ENCODE measurements at places on chromosomes 7 and 10.

DNA sequence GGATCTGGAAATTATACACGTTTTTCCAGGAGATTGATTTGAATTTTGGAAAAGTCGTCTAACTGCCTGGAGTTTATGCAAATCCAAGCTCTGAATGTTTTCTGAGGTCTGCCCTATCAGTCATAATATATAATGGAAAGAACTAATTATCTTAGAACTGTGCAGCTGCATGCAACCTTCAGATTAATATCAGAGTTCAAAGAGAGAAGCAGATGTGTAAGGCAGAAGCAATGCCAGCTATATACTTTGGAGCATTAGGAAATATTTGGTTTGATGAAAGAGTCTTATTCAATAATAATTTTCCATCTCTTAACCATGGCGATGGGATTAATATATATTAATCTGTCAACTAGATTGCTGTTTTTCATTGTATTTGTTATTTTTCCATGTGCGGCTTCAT lies 500.9 kb downstream of the NEBL start:
- DNase-seq, result no peak

DNA sequence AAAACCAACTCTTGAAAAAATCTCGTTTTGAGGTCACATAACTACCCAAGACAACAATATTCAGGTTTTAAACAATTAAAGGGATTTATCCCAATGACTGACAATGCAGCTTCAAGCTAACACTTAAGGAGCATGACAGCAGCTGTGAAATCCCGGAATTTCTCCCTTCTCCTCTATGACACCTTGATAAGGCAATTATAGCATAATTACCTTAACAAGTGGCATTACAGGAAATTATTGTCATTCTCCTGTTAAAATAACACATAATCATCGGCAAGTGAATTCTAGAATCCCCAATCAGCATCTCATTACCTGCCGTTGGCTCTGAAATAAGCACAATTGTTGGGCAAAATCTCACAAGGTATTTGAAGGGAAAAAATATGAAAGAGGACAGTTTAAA lies 417.0 kb upstream of the PFKP start:
- no peak for DNase-seq

GRCh38 chr10:61902445-61903220 lies 1.1 kb downstream of the ARID5B start:
- DNase-seq, result peak; percentile 52

DNA sequence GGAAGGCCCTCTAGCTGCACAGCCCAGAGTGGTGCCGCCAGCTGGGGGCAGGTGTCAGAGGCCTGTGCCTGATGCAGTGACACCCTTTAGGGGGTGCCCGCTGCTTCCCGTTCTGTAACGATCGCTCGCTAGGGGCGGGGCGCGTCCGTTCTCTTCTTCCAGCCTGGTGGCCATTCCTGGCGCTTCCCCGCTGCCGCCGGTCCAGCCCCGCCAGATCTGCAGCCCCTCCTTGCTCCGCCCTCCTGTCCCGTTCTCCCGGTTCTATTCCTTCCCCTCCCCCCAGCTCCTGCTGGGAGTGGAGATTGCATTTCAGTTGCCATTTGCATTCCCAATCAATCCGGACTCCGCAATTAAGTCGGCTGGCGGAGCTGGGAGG lies 39.2 kb downstream of the AGAP3 start:
- no peak for DNase-seq

DNA sequence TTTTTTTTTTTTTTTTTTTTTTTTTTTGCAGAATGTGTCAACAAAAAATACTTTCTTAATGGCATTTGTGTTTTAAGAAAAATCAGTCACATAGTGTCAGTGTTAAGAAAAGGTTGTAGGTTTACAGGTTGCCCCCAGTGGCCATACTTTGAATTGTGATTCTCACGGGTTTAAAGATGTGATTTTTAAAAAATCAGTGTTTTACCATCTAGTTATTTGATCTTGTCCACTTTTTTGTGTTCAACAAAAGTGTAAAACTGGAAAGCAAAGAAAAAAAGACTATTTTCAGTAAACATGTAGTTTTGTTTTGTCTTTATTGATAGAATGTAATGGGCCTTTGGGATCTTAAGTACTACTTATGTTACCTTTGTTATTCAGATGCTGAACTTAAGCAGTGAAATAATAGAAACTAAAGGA lies 25.7 kb downstream of the SUV39H2 start:
- peak; percentile 31 for DNase-seq

DNA sequence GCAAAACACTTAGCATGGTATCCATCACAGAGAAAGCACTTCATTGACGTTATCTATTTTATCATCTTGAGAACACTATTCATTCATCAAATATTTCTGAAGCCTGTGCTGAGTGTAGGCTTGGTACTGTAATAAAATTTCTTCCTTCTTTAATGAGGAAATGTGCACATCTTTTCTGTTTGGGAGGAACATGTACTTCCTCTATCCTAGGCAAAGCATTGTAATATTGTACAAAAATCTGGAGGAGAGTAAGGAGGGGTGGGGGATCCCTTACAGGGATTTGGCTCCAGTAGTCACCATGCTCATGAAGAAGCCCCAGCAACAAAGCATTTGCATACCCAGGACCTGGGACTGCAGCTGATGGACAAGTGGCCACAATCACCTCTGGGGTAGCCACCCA lies 39.9 kb upstream of the SORCS3 start:
- DNase-seq, result no peak

- DNase-seq, result peak; percentile 54
These were observed 42.9 kb downstream of the CD36 start for GRCh38 chr7:80681272-80681885.

GRCh38 chr10:128511284-128511683 lies 385.1 kb upstream of the MKI67 start:
- DNase-seq, result no peak

DNA sequence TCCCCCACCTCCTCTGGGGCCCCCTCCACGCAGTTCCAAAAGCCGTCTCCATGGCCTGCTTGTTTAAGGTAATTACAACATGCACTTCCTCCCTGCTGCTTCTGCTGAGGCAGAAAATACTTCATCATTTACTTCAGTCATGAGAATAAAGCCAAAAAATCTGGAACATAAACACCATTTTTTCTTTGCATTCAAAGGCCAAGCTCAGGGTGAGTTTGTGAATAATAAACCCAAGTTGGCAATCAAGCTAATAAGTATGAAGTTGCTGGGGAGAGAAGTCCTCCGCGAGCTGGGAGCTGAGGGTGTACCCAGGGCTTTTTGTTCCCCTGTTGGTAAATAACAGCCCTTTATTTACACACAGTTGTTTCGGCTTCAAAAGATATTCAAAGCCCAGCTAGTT lies 70.5 kb downstream of the FAM204A start:
- no peak for DNase-seq

- no peak for DNase-seq
These were observed 42.7 kb downstream of the LAMB1 start for GRCh38 chr7:107960272-107960671.

DNA sequence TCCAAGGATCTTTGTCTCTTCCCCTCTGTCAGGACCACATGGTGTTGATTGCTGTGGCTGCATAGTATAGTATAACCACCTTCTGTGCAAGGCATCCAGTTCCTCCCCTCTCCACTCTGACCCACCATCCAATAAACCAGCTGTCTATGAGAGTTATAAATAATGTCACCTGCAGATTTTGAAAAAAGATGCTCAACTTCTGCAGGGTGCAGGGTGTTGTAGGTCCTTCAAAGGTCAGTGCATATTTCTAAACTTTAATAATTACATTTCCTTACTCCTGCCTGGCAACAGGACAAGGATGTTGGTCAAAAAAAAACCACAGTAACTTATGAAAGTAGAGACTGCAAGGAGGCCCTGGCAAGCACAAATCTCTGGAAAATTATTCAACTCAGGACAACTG lies 166.2 kb downstream of the PKD1L1 start:
- no peak for DNase-seq

DNA sequence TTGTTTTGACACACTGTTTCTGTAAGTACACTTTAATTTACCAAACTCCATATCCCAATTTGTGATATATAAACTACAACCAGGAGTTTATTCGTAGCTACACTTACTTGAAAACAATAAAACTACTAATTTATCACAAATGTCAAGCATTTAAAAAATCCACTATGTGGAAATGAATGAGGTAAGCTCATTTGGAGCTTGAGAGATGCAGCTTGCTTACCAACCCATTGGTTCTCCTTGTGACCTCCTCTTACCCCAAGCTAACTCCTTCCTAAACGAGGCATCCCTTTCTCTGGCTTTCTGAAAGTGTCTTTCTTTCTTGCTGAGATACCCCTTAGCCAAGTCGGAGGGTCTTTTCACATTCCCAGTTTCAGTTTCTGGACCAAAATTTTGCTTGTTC lies 2.5 kb downstream of the OR6V1 start:
- DNase-seq, result no peak

- DNase-seq, result no peak
These were observed 10.4 kb downstream of the HDAC9 start for GRCh38 chr7:18505870-18506460.

DNA sequence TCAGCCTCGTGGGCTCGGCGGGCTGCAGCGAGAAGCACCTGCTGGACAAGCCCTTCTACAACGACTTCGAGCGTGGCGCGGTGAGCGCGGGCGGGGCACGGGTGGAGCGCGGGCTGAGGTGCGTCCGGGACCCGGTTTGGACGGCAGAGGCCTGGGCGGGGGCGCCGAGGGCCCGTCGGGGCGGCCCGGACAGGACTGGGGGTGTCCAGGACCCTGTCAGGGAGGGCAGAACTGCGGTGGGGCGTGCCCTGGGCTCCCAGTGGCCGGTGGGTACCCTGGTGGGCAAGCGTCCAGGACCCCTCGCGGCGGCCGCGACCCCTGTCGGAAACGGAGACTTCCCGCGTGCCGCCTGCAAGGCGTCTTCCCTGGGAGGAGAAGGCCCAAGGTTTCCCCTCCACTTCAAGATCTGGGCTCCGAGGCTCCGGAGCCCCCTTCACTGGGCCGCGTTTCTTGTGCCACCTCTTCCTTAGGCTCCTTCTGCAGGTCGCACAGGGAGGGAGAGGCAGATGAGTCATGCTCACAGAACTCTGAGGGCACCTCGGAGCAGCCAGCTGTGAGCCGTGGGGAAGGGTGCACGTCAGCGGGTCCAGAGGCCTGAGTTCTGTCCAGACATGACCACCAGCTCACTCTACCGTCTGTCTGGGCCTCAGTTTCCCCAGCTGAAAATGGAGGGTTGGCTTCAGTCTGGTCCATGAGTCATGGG lies 485 bp downstream of the ALOX5 start:
- DNase-seq, result peak; percentile 84

DNA sequence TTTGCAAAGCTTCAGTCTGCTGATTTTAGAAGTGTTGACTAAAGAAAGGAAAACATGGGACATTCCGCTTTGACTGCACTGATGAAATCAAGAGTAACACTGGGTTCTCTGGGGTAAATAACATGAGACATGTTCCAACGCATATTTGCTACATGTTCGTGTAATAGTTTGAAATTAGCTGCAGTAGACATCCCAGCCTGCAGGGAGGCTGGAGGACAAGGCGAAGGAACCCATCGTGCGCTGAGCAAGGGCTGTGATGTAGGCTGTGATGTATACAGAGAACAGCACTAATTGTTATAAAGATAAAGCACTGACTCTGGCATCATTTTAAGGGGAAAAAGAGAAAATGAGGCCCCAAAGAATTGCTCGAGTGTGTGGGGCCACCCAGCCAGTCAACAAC lies 40.3 kb downstream of the SFMBT2 start:
- no peak for DNase-seq

GRCh38 chr10:3720228-3721019 lies 64.6 kb downstream of the KLF6 start:
- no peak for DNase-seq

DNA sequence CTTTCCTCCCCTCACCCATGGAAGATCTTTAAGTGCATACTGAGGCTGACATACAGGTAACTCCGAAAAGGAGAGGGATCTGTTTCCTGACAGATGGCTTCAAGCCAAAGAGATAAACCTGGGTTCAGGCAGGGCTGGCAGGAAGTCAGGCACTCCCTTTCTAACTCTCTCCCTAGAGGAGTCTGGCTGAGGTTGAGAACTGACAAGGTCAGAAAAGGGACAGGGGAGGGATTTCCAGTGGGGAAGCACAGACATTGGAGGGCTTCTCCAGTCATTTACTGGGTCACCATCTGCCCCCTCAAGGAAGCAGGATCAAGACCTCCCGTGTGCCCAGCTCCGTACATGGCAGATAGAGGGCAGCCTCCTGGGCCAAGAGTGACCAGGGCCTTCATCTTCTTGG lies 31.6 kb downstream of the TLX1 start:
- DNase-seq, result no peak

DNA sequence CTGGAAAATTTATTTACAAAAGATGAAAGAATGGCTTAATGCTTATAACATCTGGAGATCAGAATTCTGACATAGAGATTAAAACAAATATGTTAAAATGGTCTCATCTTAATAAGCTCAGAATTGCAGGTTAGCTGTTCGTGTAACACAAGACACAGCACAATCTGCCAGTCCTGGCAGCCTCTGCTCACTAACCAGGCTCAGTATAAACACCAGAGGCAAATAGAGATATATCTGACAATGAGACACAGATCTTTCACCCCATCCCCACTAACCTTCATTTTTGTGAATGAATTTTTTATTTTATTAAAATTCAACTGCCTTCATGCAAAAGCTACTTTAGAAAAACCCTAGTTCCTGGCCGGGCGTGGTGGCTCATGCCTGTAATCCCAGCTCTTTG lies 51.8 kb downstream of the RELN start:
- no peak for DNase-seq

GRCh38 chr10:73886661-73887293 lies 12.4 kb upstream of the CAMK2G start:
- no peak for DNase-seq

GRCh38 chr7:101536232-101536631 lies 92.9 kb downstream of the MYL10 start:
- DNase-seq, result no peak

- DNase-seq, result peak; percentile 39
These were observed 168.8 kb downstream of the TMEM26 start for GRCh38 chr10:61284222-61284890.

GRCh38 chr10:121532292-121532864 lies 65.9 kb downstream of the FGFR2 start:
- no peak for DNase-seq

DNA sequence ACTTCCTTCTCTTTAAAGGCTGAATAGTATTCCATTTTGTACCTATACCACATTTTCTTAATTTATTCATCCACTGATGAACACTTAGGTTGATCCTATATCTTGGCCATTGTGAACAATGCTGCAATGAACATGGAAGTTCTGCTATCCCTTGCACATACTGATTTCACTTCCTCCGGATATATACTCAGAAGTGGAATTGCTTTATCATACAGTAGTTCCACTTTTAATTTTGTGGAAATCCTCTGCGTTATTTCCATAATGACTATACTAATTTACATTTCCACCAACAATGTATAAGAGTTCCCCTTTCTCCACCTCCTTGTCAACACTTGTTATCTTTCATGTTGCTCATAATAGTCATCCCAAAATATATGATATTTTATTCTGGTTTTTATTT lies 312.6 kb downstream of the PLXDC2 start:
- DNase-seq, result no peak

DNA sequence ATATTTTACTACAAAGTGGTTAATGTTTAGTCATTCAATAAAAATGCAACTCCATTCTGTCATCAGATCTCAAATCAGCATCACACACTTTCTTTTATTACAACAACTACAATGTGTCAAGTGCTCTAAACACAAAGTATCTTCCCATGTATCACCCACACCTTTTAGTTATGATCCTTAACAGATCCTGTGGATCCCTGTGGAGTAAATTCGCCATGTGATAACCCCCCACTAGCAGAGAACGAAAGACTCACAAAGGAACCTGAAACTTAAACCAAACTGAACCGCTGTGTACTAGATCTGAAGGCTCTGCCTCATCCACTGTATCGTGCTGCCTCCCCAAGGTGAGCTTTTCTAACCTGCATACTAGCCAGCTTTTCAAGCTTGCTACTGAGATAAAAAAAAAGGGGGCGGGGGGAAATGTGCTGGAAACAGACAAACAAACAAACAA lies 1.7 kb downstream of the DPY19L1 start:
- peak; percentile 20 for DNase-seq

GRCh38 chr7:27409776-27410175 lies 167.2 kb downstream of the EVX1 start:
- no peak for DNase-seq
